ENCODE measurements at places on chromosomes 1 and 21.

DNA sequence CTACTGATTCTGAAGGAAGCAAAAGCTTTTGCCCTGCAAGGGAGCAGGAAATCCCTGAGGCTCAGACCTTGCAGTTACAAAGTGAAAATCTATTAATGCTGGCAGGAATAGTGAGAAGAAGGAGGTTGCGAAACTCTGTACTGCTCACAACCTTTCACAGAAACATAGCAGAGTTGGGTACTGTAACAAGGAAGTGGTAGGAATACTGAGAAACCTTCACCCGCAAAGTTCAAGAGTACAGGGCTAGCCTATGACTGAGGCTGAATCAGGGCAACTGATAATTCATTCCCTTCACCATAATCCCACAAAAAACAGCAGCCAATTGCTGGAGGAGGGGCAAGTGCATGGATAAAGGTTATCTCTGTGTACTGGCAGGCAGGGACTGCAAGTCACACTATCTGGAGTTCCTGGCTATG is 23.9 kb upstream of the KCTD3 start:
- peak; percentile 19 for DNase-seq

DNA sequence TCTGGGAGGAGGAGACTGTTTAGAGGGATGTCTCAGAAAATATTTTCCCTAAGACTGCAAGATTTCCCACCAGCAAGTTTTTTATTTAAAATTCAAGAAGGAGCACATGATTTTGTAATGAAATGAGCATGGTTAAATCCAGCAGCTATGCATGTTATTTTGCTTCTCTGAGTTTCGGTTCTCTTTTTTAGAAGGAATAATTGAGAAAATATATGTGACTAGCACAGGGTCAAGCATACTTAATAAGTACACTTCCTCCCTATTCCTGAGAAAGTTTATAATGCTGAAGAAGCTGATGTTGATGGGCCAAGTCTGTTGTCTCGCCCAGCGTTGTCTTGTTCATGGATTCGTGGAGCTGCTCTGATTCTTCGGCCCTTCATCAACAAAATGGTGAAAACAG is 51.2 kb downstream of the EXO1 start:
- DNase-seq = no peak

- no peak for DNase-seq
These were observed 8.6 kb downstream of the ITGB2 start for GRCh38 chr21:44912158-44912473.

DNA sequence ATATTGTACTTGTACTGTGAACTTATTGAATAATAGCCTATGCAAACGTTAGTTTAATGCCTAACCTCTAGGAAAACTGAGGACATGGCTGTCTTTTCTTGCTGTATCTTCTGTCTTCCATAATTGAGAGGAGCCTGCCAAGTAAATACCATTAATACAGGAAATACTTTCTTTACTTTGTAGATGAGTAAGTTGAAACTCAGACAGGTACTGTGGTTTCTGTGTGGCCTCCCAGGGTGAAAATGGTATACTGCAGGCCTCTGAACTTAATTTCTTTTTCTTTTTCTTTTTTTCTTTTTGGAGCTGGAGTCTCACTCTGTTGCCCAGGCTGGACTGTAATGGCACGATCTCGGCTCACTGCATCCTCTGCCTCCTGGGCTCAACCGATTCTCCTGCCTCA is 208.8 kb upstream of the ADGRL4 start:
- DNase-seq = no peak

- DNase-seq = no peak
These were observed 20.0 kb downstream of the CITED4 start for GRCh38 chr1:40842207-40842606.

- DNase-seq = no peak
These were observed 95.9 kb downstream of the PHTF1 start for GRCh38 chr1:113663165-113663951.

Data from AG20443 (cell line).